ENCODE measurements at places on chromosomes 5 and 9.

DNA sequence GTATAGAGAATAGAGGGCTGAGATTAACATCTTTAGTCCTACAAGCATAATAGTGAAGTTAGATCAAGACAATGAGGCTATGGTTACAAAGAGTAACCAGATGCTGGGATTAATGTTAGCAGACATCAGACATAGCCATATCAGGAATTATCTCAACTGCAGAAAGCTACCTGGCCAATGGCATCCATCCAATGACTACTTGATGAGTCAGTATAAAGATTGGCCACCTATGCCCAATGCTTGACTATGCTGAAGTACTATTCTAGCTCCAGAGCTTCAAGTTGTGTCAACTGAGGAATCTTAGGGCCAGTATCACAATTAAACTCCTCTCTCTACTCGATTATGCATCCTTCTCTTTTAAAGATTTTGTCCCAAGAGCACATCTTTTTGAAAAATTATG, 541.4 kb downstream of the PRELID2 start:
- no peak for DNase-seq

- DNase-seq, result no peak
Measured at GRCh38 chr5:17115855-17116254, 101.6 kb upstream of the BASP1 start.

DNA sequence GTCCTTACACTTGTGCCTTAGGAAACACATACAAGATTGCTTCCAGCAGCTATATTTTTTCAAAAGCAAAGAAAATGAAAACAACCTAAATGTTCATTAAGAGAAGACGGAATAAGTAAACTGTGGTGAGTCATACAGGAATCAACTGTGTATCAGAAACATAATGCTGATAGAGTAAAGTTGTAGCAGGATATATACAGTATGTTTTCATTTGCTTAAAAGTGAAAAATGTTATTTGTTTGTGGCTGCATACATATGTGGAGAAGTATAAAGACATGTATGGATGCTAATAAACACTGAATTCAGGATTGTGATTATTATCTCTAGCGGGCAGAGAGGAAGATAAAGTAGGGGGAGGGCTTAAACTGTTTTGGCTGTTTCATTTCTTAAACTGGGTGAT, 8.3 kb downstream of the DCTN4 start:
- no peak for DNase-seq

DNA sequence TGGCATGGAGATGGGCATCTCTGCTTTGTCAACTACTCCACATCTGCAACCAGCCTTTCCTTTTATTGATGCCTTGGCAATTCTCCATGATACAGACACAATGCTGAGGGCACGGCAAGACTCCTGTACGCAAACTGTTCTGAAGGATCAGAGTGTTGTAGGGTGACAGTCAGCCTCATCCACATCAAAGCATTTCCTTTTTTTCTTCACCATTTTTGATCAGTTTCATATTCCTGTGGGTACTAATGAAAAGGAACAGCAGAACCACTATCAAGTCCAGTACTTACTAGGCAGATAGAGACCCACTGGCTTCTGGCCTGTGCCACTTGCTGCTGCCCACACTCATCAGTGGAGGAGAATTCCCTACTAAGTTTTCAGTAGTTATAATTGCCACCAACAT, 181.6 kb downstream of the PALM2AKAP2 start:
- no peak for DNase-seq

- DNase-seq, result no peak
Measured at GRCh38 chr9:96058218-96058617, 182.7 kb downstream of the ERCC6L2 start.

DNA sequence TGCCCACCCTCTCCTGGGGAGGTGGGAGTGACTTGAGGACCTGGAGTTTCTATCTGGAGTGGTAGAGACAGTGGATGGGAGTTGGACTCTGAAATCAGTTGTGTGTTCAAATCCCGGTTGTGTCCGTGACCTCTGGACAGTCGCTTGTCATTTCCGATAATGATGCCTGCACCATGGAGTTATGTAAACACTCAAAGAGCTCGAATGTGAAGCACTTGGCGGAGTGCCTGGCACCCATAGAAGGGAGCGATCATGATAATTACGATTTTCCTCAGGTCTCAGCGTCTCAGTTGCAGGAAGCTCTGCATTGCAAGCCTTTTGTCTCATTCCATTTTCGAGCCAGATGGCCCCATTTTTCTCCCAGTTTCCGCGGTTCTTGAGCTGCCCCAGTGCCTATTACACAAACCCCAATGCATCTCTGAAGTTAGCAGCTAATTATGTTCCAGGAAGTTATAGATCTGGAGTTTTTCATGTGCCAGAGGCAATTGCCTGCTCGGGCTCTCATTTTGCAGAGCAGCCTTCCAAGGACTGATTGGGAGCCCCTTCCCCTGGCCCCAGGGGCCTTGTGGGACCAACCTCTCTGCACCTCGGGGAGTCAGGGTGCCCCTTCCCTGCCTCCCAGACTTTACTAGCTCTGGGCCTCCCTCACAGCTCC, 175.5 kb upstream of the MVB12B start:
- DNase-seq, result no peak

- DNase-seq, result no peak
Measured at GRCh38 chr5:98069876-98070512, 703.5 kb upstream of the RGMB start.

DNA sequence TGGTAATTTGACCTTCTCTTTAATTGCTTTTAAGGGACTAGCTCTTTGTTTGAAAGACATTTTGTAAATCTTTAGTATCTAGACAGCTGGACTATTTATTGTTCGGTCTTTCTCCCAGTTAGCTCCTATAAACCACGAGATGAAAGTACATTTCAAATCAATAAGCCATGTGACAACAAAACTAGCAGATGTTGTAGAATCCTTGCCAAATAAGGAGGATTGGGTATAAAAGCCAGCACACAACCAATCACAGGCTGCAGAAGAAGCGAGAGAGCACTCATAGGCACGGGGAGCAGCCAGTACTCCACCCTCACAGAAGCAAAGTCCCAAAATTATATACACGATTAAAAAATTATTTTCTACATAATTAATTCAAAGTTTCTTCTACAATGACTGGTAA, 8.1 kb upstream of the OMD start:
- no peak for DNase-seq

DNA sequence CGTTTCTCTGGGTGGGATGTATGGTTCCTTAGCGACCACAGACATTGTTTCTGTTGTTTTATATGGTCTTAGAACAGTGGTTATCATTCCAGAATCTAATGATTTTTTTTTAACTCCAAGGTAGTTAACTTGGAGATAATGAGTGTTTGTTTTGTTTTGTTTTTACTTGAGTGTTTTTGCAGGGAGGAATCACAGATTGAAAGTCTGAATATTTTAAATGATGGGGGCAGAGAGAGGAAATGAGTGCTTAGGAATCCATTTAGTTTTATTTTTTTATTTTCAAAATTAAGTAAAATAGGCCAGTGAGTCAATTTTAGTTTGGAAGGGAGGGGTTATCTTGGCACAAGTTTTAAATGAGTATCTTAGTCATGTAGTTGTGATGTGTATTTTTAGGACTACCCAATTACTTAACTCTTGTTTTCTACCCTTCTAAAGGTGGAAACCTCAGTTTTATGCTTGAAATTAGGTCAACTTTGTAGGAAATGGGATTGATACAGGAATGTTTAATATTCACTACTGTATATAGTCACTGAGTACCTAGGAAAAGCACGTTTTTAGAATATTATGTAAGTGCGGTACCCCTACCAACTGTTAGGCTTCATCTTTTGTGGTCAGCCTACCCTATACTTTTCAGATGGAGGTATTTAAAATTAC, 2.0 kb downstream of the UBE2R2 start:
- no peak for DNase-seq

DNA sequence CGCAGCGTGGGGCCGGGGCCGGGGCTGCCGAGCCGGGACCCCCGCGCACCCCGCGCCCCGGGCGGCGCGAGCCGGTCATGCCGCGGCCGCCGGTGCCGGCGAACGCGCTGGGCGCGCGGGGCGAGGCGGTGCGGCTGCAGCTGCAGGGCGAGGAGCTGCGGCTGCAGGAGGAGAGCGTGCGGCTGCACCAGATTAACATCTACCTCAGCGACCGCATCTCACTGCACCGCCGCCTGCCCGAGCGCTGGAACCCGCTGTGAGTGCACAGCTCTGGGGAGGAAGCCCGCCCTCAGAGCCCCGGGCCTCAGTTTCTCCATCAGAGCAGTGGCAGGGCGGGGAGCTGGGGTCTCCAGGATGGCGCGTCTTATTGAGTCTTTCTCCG, 335 bp downstream of the GALNT12 start:
- peak; percentile 27 for DNase-seq

- DNase-seq, result no peak
Measured at GRCh38 chr5:36389245-36389644, 87.5 kb upstream of the RANBP3L start.

- no peak for DNase-seq
Measured at GRCh38 chr9:82466616-82467260, 478.2 kb downstream of the SPATA31D1 start.

DNA sequence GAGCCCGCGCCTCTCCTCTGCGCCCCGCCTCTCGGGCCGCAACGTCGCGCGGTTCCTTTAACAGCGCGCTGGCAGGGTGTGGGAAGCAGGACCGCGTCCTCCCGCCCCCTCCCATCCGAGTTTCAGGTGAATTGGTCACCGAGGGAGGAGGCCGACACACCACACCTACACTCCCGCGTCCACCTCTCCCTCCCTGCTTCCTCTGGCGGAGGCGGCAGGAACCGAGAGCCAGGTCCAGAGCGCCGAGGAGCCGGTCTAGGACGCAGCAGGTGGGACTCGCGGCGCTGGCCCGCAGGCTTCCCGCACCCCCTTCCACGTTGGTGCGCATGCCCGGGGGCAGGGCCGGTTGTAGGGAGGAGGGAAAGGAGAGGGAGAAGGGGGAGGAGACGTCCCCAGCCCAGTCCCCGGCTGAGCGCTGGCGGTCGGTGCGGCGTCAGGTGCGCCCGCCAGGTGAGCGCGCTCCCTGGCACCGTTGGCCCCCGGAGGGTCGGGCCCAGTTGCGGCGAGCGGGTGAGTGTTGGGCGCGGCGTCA, at the start of gene OCLN:
Gene OCLN (plus strand): TSS at position 400 of the 532 bp plus-strand sequence. CDS start 11,455 bp downstream, outside the sequence.
- no peak for DNase-seq

- no peak for DNase-seq
Measured at GRCh38 chr5:34743878-34744277, 87.8 kb downstream of the RAI14 start.

- no peak for DNase-seq
Measured at GRCh38 chr5:143874312-143874711, 62.4 kb downstream of the HMHB1 start.

- DNase-seq, result no peak
Measured at GRCh38 chr9:132651259-132651658, 18.5 kb downstream of the DDX31 start.

- no peak for DNase-seq
Measured at GRCh38 chr5:94288937-94289336, 329.5 kb downstream of the KIAA0825 start.

- no peak for DNase-seq
Measured at GRCh38 chr5:126274076-126274762, 149.0 kb upstream of the GRAMD2B start.

DNA sequence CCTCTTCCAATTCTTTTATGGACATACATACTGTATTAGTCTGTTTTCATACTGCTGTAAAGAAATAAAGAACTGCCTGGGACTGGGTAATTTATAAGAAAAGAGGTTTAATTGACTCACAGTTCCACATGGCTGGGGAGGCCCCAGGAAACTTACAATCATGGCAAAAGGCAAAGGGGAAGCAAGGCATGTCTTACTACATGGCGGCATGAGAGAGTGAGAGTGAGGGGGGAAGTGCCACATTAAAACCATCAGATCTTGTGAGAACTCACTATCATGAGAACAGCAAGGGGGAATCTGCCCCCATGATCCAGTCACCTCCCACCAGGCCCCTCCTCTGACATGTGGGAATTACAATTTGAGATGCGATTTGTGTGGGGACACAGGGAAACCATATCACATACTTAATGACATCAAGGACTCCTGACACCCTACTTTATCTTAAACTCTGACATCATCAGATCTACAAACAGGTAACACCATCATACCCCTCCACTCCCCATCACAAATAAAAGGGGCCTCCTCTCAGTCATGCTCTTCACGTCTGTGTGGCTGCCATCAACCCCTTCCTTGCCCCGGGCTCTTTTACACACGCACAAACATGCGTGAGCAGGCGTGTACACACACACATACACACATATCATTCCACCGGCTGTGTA, 9.7 kb downstream of the ANKRD33B start:
- DNase-seq, result no peak

- DNase-seq, result no peak
Measured at GRCh38 chr9:129231022-129231739, 53.1 kb upstream of the IER5L start.

GRCh38 chr5:120380644-120381043, 83.5 kb upstream of the PRR16 start:
- DNase-seq, result no peak

GRCh38 chr5:55576661-55577060, 41.9 kb upstream of the PLPP1 start:
- DNase-seq, result no peak
